ENCODE measurements at places on chromosomes 5 and 9. TPM values are rescaled to one million over a fixed set of nuclear protein-coding genes. Genes with fewer than 3 reads are reported as not detected.

Gene CCNJL
- polyA plus RNA-seq = 9.7 TPM

GRCh38 chr9:3656224-3656623 is 130.4 kb upstream of the RFX3 start:
- no peak for DNase-seq

DNA sequence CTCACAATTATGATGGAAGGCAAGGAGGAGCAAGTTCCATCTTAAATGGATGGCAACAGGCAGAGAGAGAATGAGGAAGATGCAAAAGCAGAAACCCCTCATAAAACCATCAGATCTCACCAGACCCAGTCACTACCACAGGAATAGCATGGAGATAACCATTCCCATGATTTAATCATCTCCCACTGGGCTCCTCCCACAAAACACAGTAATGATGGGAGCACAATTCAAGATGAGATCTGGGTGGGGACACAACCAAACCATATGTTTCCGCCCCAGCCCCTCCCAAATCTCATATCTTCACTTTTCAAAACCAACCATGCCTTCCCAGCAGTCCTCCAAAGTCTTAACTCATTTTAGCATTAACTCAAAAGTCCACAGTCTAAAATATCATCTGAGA is 304.0 kb downstream of the TUSC1 start:
- DNase-seq = no peak

- DNase-seq = no peak
These were observed 505 bp downstream of the SPTAN1 start for GRCh38 chr9:128552744-128553440.

DNA sequence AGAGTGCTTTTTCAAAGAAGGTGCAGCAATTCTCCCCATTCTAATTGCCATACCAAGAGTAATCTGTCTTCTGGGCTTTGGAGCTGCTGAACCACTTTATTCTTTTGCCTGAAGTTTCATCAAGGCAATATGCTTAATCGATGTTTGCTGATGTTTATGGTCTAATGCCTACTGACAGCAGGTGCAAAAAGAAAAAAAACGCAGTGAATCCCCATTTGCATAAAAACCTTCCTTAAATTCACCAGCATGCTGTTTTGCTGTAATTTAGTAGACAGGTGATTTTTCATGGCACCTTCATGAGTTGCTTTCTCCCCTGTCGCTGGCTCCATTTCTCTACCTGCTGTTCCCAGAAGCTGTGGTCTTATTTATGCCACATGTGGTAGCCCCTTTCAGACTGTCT is 83.1 kb upstream of the MAST4 start:
- DNase-seq = no peak

GRCh38 chr9:3648266-3648665 is 122.5 kb upstream of the RFX3 start:
- DNase-seq = no peak

- DNase-seq = no peak
These were observed 102.8 kb upstream of the DAP start for GRCh38 chr5:10863763-10864383.

DNA sequence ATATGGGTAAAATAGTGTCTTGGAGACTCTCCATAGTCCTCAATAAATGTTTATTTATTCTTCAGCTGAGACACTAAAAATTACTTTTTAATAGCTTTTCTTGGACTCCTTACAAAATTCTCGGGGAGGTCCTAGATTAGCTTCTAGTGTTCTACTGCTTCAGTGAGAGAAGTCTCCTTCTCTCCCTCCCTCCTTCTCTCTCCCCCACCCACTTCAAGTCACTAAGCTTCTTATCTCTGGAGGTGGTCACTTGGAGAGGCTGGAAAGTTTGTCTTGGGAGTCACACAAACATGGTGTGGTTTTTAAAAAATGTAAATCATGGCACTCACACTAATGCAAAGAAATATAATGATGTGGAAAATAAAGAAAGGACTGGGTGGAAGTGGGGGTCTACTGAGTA is 64.1 kb downstream of the SEMA6A start:
- DNase-seq = no peak

- no peak for DNase-seq
These were observed 711 bp downstream of the PGGT1B start for GRCh38 chr5:115262011-115262320.

GRCh38 chr9:98736226-98736625 is 27.5 kb upstream of the GABBR2 start:
- no peak for DNase-seq

GRCh38 chr9:94761481-94761880 is 35.0 kb downstream of the AOPEP start:
- no peak for DNase-seq

- no peak for DNase-seq
These were observed 199.5 kb upstream of the DMRT1 start for GRCh38 chr9:642014-642413.

GRCh38 chr5:99639905-99640304 is 711.1 kb upstream of the CHD1 start:
- no peak for DNase-seq

DNA sequence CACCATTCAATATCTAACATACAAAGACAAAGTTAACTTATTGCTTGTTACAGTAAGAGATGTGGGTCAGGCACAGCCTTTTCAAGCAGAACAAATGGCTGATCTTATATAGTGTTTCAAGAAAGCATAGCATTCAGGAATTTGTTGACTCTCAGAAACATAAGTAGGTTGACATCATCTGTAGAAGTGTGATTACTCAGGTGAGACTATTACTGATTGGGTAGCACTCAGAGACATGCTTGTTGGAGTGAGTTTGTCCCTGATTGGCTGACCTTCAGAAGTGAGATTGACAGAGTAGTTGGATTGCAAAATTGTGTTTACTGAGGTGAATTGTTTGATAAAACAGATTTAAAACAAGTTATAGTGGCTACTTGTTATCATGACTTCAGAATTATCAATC is 30.7 kb upstream of the TNPO1 start:
- DNase-seq = peak; percentile 9
